ENCODE measurements at places on chromosomes 4 and X.
A peak's percentile ranks its signal among the peaks of the same experiment; 100 is the strongest.

GRCh38 chr4:87427518-87427868 lies 5.1 kb downstream of the NUDT9 start:
- no peak for DNase-seq

GRCh38 chrX:153925739-153926551 lies at the start of gene ARHGAP4:
ARHGAP4 (minus strand) TSS chrX:153926264; CDS start chrX:153926202, 62 bp downstream.
- DNase-seq, result peak; percentile 46

- DNase-seq, result no peak
These were observed 876.0 kb downstream of the FSTL5 start for GRCh38 chr4:161287678-161288352.

DNA sequence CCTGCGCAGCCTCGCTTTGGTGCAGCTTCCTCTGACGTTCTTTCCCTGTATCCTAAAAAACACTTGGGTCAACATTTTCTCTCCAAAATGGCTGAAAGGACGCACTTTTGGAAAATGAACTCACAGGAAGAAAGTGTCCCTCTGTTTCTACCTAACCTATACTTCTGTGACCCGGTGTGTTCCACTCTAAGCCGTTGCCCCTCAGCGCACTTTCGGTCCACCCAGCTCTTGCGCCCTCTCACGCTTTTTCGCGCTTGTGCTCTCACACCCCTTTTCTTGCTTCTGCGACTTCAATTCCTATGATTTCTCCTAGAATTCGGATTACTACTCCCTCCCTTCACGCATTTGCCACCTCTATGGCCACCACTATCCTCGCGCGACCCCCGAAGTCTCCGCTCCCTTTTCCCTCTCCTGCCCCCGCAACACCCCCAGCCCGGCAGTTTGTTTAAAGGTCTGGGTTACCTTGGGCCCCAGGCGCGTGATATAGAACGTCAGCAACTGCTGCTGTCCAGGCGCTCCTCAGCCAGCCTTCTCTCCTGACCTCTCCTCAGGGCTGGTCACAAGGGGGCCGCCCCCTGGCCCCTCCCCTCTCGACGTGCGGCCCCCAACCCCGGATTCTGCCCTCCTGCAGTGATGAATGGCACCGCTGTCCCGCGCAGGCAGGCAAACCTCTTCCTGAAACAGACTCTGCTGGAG lies at the start of gene USP51:
USP51 (minus strand) TSS at position 535 of the 696 bp plus-strand sequence. CDS start 909 bp downstream, outside the sequence.
- DNase-seq, result peak; percentile 18

DNA sequence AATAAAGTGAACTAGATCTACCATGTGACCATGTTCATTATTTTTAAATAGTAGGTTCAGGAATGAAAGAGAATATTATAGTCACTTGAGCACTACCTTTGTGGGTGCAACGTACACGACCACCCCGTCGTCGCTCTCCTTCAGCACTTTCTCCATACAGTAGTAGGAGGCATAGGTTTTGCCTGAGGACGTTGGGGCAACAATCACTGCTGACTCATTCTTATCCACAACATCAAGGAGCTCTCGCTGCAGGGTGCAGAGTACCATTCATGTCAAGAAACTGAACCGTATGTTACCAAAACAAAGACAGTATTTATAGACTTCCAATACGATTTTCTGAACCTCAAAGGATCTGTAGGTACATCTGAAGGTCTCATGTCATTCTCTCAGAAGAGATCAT lies 44.7 kb downstream of the DDX60 start:
- DNase-seq, result no peak

GRCh38 chrX:76407795-76408194 lies 19.7 kb upstream of the MAGEE1 start:
- DNase-seq, result no peak

- no peak for DNase-seq
These were observed 6.9 kb downstream of the CYTL1 start for GRCh38 chr4:5012244-5012898.

- no peak for DNase-seq
These were observed 6.9 kb downstream of the G3BP2 start for GRCh38 chr4:75666299-75666698.

DNA sequence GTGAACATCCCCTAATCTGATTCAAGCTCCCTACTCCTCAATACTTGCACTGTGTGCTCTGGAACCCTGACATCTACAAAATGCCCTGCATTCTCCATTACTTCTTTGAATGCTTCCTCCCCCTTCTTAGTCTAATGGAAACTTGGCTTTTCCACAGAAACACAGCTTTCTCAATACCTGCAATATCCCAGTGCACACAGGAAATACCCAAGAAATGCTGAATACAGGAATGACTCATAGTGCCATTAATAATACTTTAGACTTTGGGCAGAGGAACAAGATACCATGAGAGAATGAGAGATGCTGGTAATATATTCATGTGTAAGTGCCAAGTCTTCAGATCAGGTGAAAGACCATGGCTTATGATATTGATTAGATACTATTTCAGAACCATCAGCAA lies 5.6 kb downstream of the QRFPR start:
- DNase-seq, result no peak

DNA sequence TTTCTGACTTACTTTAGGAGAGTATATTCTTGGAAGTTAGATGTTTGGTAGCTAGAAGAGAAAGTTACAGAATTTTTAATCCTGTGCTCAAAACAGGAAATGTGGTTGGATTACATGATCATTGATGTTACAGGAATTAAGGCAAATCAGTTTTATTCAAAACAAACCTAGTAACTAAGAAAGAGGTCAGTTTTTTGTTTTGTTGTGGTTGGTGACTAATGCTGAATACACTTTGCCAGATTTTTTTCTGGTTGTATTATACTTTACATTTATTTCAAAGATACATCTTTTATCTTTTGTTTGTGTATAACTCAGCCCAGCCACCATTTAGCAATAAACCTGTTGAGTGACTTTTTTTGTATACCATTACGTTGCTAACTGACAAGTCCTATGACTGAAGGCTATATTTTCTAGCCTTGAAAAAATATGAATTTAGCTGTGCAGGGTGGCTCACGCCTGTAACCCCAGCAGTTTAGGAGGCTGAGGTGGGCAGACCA lies 116.7 kb downstream of the KLHL8 start:
- no peak for DNase-seq

DNA sequence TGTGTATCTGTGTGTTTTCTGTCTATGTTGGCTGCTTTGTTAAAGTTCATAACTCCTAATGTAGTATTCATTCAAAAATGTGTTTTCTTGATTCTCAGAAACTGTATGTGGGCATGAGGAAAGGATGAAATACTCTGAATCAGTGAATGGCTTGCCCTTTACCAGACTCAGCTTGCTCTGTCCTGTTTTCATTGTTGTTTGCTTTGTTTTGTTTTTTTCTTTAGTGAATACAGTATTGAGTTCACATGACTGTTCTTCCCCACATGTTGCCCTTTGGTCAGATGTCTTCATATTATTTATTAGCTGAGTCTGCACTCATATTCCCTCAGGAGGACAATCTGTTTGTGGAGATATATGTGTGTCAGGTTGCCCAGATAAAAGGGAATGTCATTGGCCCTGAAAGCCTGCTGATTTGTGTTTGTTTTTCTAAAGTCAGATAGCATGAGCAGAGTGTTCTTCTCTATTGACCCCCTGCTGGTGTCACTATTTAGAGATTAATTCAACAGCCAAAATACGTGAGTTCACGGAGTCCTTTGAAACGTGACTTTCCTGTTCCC lies 1184.4 kb downstream of the RPA4 start:
- DNase-seq, result no peak

DNA sequence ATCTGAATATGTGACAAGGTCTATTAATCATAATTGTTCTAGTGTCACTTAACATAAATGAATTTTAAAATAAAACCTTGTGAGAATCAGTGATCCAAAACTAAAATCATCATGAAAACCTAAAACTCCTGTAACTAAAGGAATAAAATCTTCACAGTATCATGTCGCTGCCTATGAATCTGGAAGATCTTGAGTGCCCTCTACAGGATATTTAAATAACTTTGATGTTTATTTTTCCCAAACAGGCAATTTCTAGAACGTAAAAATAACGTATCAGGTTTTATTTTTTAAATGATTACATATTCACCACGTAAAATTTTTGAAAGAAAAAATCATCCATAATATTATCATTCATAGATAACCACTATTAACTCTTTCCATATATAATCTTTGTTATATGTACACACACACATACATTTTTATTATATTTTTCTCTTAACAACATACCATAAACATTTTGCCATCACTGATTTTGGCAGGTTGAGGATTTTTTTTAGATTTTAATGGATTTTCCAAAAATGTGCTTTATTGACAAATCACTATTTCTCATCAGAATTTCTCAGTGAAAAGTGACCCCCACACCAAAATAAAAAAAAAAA lies 79.6 kb downstream of the COMMD8 start:
- no peak for DNase-seq

DNA sequence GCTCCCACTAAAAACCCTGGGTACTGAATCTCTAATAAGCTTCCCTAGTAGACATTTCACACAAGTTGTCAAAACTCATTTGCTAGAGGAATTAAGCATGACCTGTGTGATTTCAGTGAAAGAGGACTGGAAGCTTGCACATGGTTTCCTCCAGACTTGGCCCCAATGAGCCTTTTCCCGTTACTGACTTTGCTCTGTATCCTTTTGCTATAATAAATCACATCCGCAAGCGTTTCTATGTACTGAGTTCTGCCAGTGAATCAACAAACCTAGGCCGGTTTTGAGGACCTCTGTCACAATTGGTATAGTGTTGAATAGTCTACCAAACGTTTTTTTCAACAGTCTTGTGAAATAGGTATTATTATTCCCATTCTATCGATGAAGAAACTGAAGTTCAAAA lies 8.2 kb downstream of the ATP11C start:
- DNase-seq, result no peak

DNA sequence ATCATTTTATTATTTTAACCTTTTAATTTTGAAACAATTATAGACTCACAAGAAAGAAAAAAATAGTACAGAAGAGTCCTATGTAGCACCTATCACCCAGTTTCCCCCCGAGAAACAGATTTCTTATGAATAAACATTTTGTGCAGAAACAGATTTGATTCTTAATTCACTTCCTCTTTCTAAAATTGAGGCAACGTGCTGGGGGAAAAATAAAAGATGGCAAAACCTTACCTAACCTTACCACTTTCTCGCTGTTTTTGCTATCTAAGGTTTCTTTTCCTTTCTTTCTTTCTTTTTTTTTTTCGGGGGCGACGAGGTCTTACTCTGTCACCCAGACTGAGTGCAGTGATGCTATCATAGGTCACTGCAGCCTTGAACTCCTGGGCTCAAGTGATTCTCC lies 4.3 kb upstream of the CLNK start:
- DNase-seq, result no peak

- no peak for DNase-seq
These were observed 12.9 kb downstream of the TMEM154 start for GRCh38 chr4:152666946-152667345.

- no peak for DNase-seq
These were observed 45.3 kb upstream of the EDA2R start for GRCh38 chrX:66684196-66684595.

DNA sequence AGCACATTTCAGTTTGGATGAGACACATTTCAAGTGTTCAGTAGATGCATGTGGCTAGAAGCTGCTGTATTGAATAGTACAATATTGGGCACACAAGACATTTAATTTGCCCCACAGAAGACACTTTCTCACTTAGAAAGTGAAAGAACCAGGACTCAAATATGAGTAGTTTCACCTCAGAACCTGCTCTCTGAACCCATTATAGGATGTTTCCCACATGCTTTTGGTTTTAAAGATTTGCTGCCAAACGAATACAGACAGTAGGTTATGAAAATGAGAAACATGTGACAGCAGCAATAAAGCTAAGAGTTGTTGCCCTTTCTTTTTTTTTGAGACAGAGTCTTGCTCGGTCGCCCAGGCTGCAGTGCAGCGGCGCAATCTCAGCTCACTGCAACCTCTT lies 32.3 kb downstream of the C4orf54 start:
- no peak for DNase-seq

- peak; percentile 54 for DNase-seq
These were observed at the start of gene ANTXR2 for GRCh38 chr4:80072744-80073472. ANTXR2 (minus strand) TSS chr4:80073229; CDS start chr4:80072560, 669 bp downstream.

- DNase-seq, result no peak
These were observed 39.5 kb upstream of the GRPEL1 start for GRCh38 chr4:7107166-7107905.

DNA sequence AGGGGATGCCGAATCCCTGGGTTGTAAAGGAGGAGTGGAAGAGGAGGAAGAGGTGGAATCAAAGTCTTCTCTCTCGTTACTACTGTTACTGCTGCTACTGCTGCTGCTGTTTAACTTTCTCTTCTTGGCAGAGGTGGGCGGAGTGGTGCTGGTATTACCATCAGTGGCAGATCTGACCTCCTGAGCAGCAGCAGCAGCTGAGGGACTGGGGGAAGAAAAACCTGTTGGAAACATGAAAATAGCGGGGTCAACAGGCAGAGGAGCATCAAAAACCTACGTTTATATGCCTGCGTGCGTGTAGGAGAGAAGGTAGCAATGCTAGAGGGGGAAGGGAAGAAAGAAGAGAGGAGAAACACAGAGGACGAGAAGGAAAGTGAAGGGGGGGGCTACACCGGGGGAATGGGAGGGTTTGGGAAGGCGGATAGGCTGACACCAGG lies 339 bp downstream of the CUL4B start:
- peak; percentile 38 for DNase-seq

DNA sequence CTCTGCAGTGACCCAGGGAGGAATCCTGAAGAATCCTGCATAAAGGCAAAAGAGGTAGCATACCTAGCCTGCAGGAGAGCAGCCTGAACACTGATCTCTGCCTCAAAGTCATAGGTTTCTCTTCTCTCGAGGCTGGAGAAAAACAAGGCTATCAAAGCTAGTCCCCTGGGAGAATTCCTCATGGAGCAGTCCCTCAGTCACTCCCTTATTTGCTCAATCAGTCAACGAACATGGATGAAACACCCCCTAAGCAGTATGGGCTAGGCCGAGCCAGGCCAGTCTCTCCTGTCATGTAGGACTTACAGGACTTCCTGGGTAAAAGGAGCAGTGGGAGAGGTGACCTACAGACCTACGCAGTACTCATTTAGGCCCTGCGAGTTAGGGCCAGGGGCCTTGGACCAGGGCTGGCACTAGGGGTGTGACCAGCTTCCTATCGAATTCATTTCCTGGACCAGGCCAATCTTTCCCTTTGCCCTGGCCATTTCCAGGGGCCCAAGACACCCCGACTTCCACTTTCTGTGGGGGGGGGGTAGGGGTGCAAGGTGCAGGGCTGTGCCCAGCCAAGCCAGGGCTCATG lies 164.1 kb downstream of the EFNB1 start:
- no peak for DNase-seq

- DNase-seq, result no peak
These were observed 35.9 kb upstream of the LRAT start for GRCh38 chr4:154707877-154708276.

GRCh38 chr4:128608006-128608405 lies 201.5 kb upstream of the JADE1 start:
- DNase-seq, result no peak
